ENCODE measurements at places on chromosomes 13 and 19. TPM values are rescaled to one million over a fixed set of nuclear protein-coding genes. Genes with fewer than 3 reads are reported as not detected.

Gene LDLR
- 44.9 TPM for polyA plus RNA-seq

Gene FPR1
- polyA plus RNA-seq = 15.7 TPM

Gene ZNF8
- 1.8 TPM for polyA plus RNA-seq

Gene ATP4A
- not detected for polyA plus RNA-seq

Gene KLHL1
- not detected for polyA plus RNA-seq

Gene CGB5
- polyA plus RNA-seq = not detected

Gene PTBP1
- polyA plus RNA-seq = 108 TPM

Gene TICAM1
- polyA plus RNA-seq = 13.7 TPM

Gene SMIM24
- not detected for polyA plus RNA-seq

Gene APOC1
- polyA plus RNA-seq = 26.9 TPM

GRCh38 chr13:93372856-93373255, 146.2 kb downstream of the GPC6 start:
- DNase-seq = no peak

GRCh38 chr19:46186717-46187101, 38.7 kb downstream of the IGFL2 start:
- peak; percentile 8 for DNase-seq

GRCh38 chr13:73167028-73167820, 108.4 kb downstream of the KLF5 start:
- DNase-seq = no peak

- DNase-seq = no peak
Observed at GRCh38 chr13:75647126-75647784, 11.1 kb downstream of the LMO7 start.

DNA sequence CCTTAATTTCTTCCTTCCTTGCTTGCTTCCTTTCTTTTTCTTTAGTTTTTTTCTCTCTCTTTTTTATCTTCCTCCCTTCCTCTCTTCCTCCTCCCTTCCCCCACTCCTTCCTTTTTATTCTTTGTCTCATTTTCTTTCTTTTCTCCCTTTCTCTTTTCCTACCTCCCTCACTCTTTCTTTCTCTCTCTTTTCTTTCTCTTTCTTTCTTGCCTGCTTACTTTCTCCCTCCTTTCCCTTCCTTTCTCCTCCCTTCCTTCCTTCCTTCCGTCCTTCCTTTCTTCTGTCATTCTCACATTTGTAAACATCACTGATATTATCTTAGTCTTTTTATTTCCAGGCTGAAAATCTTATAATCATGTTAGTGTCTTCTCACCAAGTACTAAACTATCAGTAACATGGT, 38.8 kb downstream of the SLITRK5 start:
- no peak for DNase-seq

DNA sequence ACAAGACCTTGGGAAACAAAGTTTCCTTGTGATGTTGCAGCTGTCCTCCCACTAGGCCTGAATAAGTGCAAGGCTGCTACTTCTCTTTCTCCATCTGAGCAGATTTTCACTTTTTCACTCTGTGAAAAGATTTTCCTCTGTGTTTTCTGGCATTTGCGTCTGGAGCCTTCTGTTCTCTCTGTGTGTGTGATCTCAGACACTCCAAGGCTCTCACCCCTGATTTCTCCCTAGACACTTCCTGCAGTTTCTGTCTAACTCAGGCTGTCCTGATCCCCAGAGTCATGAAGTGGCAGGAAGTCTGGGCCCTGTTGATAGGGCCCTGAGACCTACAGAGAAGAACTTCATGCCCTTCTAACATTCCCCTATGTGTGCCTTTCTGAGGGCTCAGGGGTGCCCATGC, 37.2 kb downstream of the SIGLEC7 start:
- no peak for DNase-seq

DNA sequence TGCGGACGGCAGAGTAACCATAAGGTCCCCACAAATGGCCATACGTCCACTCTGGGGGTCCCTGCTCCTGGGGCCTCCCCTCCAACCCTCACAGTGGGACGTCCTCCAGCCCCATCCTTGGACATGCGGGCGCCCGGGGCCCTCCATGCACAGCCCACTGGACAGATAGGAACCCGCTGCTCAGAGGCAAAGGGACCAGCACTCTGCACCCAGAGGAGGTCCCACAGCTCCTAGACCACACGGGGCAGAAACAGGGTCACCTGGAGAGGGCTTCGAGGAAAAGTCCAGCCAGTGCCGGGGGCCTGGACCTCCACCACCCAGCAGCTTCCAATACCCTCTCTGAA, 11.1 kb downstream of the REXO1 start:
- no peak for DNase-seq

DNA sequence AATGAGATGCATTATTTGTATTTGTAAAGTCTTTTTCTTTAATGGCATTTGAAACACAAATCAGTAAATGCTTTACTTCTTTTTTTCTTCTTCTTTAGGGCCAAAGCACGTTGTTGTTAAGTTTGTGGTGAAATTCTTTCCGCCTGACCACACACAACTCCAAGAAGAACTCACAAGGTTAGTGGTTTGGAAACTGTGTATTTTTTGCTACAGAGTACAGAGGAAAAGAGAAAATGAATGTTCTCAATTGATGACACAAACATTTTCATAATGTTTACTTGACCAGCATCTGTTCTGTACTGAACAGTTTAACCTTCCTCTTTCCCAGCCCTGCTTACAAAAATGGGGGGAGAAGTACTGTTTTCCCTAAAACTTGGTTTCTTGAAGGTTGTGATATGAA, 190.9 kb upstream of the RNF113B start:
- DNase-seq = no peak

DNA sequence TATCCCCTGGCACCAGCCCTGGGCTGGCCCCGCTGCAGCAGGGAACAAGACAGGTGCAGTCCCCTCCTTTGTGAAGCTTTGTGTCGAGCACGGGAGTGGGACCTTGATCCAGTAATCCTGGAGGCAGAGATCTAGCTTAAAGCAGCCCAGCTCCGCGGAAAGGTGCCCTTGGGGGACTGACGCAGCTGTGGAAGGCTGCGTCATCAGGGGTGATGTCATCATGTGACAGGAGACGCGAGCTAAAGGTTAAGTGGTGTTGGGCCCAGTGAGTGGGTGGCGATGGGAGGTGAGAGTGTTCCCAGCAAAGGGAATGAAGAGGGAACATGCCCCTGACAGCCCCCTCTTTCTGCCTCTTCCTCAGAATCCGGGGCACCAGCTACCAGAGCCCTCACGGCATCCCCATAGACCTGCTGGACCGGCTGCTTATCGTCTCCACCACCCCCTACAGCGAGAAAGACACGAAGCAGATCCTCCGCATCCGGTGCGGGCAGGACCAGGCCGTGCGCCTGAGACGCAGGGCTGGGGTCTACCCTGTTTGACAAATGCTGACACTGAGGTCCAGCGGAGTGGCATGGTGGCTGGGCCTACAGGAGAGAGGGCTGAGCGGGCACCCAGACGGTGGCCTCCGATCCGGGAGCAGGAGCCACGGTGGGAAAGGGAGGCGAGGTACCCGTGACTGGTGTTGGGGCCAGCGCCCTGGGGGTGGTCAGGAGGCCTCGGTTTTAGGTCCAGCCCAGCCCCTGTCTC, 2.6 kb downstream of the LHB start:
- DNase-seq = no peak

- DNase-seq = no peak
Observed at GRCh38 chr13:24997367-24997967, 98.5 kb upstream of the PABPC3 start.

GRCh38 chr13:44393391-44393790, 19.8 kb downstream of the SERP2 start:
- no peak for DNase-seq

GRCh38 chr13:48976576-48977285, 1.0 kb downstream of the FNDC3A start:
- DNase-seq = peak; percentile 36

DNA sequence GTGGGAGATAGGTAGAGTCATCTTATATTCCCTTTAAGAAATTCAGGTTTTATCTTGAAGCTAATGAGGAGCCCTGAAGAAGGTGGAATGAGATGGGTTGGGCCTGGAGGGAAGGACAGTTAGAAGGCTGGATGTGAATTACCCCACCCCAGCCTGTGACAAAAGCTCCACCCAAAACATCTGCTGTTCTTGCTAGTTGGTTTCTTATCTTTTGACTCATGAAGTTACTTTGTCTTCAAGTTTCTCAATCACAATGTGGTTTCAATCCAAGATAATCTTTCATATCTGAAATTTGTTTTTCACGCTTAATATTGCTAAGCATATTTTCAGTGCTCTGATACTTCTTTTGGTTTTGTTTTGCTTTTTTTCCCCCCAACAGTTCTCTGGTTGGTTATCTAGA, 38.3 kb upstream of the HMGB1 start:
- no peak for DNase-seq
